T follicular helper cell (primary cell): ENCODE measurements at places on chromosomes 16 and 17.

DNA sequence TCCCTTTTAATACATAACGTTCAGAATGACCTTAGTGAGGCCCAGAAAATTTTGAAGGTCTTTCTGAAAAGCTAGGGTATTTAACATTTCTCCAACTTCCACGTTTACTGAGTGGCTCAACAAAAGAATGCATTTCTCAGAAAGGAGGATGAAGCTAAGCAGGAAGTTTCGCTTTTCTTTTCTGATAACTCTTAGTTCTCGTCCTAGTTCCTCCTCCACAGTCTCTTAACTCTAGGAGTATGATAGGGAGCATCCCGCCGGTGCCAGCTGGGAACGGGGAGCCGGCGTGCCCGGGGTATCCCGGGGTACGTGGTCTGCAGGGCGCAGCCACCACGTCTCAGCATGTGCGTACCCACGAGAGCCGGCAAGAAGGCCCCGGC is 363 bp downstream of the KARS1 start:
- DNase-seq = no peak

DNA sequence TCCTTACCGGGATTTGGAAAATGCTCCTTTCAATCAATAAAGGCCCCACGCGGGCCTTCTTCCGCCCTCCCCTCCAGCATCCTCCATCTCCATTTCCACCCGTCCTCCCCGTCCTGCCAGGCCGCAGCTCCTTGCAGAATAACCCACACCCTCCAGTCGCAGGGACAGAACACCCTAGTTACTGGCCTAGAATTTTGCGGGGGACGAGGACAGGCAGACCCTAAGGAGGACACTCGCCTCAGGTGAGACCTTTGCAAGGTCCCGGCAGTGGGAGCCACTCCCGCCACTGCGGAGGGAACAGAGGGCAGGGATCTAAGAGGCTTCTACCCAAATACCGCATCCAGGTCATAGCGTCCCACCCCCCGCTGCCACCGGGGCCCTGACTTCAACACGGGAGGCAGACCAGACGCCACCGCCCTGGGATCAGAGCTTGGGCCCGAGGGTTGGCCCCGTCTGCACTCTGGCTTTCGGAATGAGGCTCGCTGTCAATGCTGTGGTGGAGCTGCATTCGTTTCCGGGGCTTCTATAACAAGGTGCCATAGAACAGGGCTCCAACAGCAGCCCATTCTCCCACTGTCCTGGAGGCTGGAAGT is 26.8 kb downstream of the SLC25A10 start:
- no peak for DNase-seq

- DNase-seq = no peak
Observed at GRCh38 chr17:17130077-17130844, 75.9 kb downstream of the PLD6 start.

DNA sequence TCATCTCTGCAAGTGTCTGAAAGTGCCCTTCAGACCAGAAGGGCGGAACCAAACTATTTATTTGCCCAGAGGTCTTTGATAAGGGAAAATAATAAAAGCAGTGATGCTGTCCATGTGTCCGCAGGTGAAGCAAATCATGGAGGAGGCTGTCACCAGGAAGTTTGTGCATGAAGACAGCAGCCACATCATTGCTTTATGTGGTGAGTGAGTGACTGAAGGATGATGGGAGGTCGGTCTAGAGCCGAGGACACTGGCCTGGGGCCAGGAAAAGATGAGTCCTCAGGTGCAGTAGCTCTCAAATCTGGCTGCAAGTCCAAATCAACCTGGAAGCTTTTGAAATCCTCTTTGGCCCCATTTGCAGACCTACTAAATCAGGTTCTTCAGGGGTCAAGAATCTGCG is 6.1 kb downstream of the SGSM2 start:
- no peak for DNase-seq

DNA sequence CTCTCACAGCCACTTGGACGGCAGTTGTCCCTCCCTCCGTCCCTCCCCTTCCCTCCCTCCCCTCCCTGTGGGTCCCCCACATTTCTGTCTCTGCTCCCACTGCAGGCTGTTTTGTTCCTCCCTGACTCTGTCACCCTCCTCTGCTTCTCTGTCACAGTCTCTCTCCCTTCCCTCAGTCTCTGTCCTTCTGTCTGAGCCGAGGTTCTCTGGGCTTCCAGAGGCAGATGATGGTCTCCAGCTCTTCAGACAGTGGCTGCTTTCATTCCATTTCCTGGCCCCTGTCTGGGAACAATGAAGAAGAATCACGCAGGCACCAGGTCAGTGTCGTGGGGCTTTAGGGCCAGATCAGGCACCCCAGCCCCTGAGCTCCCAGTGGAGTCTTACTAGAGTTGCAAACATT is 8.8 kb upstream of the CYB561 start:
- DNase-seq = no peak
